ENCODE measurements at places on chromosomes 3 and 15.

GRCh38 chr3:59992578-59992977, 942.8 kb upstream of the CFAP20DC start:
- DNase-seq, result no peak

GRCh38 chr3:139797724-139798343, 120.1 kb upstream of the NMNAT3 start:
- peak; percentile 33 for DNase-seq

- peak; percentile 37 for DNase-seq
Measured at GRCh38 chr15:29822684-29823459, 604 bp upstream of the TJP1 start.

DNA sequence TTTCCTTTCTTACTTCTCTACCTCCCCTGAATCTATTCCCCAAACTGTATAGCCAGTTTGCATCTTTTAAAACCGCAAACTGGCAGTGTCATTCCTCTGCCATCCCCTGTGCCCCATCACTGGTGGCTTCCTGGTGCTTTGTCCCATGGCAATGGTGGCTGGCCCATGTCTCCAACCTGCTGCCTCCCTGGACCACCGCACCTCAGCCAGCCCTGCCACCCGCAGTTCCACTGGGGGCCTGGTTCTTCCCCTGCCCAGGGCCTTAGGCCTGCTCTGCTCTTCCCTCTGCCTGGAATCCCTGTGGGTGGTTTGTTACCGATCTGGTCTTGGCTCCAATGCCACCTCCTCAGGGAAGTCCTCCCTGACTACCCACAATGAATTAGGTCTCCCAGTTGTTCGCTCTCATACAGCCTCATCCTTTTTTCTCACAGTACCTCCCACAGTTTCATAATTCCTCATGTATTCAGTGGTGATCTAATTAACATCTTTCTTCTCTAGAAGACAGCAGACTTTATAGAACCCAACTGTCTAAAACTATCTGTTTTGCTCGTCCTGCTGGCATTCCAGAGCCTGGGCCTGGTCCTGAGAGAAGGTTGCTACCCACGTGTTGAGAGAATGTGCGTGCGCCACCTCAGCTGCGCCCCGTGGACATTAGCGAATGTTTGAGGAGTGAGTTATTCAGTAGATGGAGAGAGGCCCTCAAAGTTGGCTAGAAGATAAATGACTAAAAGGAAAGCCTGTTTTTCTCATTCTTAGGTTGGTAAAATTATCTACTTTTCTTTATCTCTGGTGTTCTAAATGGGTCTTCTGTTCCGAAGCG, 130.1 kb downstream of the DNAJB8 start:
- no peak for DNase-seq

DNA sequence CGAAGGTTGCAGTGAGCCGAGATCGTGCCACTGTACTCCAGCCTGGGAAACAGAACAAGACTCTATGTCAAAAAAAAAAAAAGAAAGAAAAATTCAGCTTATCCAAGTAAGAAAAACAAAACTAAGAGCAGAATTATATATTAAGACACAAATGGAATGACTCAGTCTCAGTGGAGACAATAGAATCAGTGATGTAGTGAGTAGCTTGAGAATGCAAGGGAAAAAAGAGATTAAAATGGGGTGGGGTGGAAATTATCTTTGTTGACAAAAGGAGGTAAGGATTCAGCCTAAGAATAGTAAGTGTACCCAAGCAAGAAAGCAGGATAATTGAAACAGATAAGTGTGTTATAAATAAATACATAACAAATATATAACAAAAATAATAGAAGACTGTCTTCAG, 70.7 kb downstream of the BLM start:
- no peak for DNase-seq

DNA sequence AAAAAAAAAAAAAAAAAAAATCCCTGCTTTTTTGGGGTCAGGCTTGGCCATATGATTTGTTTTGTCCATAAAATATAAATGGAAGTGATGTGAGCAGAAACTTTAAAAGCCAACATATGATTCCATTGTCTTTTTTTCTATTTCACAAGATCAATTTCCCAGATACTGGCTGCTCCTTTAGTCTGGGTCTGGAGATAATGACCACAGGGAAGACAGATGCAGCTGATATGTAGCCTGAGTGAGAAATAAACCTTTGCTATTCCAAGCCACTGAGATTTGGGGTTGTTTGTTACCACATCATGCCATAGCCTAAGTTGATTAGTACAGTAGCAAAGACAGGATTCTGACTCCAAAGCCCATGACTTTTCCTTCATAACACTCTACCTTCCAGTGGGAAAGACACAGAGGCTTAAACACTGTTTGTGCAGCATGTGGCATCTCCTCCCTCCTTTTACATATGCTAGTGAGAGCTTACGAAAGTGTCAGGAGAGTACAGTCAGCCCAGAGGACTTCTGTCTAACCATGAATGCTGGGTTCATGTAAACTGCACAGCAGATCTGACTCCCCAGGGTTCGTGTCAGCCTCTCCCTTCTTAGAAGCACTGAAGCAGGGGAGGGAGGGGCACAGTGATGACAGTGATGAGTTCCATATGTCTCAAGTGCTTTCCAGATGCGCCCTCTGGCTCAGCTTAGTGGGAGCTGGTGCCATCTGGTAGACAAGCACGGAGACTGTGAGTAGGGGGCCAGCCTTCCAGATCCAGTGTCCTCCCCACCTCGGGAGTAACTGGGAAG, 36.7 kb upstream of the SLC7A14 start:
- peak; percentile 81 for DNase-seq

DNA sequence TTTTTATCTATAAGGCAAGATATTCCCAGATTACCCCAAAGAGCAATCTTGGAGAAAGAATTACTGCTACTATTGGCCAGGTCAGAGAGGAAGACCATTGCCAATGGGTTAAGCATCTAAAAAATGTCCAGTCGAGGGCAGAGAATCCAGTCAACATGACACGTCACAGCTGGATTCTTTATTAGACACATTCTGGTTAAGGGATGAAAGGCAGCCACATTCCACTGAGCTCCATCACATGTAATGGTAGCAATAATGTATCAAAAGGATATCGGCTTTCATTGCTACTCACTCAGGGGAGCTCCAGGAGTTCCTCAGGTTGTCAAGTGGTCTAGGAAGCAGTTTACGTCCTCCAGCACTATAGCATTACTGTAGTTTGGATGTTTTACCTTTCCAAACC, 421.1 kb downstream of the PLOD2 start:
- no peak for DNase-seq

GRCh38 chr15:76678766-76679165, 226.4 kb downstream of the SCAPER start:
- no peak for DNase-seq

GRCh38 chr3:191889756-191890155, 428.8 kb downstream of the PYDC2 start:
- no peak for DNase-seq
